ENCODE measurements at places on chromosomes 6 and 20.

GRCh38 chr20:24316731-24317130 is 152.7 kb upstream of the SYNDIG1 start:
- DNase-seq: no peak

DNA sequence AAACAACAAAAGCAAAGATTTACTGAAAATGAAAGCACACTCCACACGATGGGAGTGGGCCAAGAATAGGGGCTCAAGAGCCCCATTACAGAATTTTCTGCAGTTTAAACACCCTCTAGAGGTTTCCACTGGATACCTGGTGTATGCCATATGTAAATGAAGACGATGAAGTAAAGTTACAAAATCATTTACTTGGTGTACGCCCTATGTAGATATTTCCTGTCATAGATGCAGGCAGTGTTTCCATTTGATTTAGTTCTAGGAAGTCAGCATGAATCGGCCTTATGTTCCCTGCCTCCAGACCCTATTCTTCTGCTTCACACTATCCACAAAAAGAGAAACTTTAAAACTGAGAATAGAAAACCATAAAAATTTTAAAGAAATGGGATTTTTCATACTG is 404.4 kb upstream of the GJE1 start:
- no peak for DNase-seq

GRCh38 chr6:2708456-2708855 is 42.3 kb downstream of the MYLK4 start:
- DNase-seq: no peak

- no peak for DNase-seq
Measured at GRCh38 chr6:150185732-150186117, 42.9 kb downstream of the PPP1R14C start.

DNA sequence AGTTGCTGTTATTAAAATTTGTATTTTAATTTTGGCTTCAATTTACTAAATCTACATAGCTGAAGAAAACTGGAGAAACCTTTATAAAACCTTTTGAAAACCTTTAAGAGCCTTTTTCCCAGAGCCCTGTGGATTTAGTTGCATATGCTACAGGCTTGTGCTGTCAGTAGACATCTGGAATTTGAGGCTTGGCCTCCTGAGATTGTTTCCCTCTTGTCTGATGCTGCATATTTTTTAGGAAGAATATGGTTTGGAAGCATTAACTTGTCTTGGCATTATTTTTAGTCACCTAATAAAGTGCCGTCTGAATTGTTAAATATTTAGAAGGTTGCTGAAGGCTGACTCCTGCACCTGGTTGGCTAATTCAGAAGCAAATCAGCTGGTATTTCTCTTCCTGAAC is 369.4 kb downstream of the UTRN start:
- DNase-seq: no peak

- no peak for DNase-seq
Measured at GRCh38 chr6:111734068-111735061, 128.7 kb upstream of the TRAF3IP2 start.

DNA sequence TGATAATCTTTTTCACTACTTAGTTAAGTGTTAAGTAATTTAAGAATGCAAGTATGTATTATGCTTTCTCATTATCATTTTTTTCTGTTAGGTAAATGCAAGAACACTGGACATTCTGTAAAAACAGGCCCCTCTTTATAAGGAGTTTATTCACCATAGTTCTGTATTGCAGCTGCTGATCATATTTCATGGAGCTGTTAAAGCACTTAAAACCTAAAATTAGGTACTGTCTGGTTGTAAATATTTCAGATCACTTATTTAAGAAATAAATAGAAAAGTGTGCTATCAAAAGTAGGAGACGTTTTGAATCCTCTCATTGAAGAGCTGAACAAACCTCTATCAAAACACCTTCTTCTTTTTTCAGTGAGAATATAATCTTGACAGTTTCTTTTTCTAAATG is 3.9 kb downstream of the EYA4 start:
- no peak for DNase-seq

DNA sequence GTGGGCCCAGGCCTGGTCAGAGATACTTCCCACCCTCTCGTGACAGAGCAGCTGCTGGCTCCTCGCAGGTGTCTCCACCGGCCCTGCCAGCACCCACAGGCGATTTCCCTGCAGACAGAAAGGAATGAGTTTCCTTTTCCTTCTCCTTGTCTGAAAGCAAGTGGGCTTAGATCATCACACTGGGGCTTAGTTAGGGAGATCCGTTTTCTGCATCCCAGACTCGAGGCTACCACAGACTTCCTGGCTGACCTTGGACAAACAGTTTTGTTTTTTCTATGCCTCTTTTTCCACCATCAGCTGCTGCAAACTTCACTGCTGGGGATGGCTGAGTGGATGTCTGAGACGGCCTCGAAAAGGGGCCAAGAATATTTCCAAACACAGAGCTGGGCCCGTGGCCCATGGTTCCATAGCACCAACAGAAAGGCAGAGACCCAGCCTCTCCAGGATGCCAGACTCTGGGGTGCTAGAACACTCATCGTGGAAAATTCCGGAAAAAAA is 86.5 kb downstream of the BANF2 start:
- no peak for DNase-seq

GRCh38 chr6:131096786-131097185 is 33.7 kb upstream of the EPB41L2 start:
- no peak for DNase-seq

DNA sequence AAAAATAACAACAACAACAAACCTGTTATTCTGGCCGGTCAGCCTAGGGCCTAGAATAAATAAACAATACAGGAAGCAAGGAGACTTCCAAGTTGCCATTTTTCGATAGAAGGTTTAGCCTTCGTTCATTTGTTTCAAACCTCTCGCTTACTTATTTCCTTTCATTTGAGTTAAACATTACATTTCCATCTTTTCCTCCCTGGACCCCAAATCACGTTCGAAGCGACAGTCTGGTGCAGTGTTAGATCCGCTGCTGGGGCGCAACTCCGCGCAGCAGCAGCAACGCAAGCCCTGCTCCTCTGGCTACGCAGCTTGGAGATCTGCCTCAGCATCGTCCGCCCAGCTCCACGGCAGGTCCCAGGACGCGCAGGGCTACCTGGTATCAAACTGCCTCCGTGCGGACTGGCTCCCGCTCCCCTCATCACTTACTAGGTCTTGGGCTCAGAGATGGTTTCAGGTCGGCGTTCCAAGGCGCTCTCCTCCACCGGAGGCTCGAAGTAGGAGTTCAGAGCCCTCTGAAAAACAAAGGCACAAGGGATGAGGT is 530 bp downstream of the TDP2 start:
- peak; percentile 32 for DNase-seq

DNA sequence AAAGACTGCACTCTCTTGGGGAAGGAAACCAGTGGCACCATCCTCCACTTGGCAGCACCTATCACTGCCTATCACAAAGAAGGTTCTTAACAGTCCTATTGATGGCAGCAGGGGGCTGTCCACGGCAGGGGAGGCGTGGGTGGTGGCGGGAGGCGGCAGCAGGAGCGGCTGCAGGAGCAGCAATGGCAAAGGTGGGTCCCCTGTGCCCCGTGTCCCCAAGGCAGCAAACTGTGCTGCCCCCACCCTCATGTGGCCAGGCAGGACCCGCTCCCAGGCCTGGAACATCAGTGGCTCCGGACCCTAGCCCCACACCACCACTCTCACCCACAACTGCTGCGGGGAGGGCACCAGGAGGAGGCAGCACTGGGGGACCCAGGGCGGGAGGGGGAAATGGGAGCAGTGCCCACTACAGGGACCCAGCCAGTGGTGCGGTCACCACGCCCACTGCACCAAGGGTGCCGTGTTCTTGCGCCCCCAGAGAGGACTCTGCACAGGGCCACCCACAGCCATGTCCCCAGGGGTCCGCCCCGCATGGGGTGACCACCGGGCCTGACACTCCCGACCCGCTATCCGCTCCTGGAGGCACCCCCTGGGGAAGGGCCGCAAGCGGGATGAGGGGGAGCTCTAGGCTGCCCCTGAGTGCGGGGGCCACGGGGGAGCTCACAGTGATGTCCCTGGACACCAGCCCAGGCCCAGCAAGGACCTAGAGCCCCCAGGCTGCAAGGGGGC is 54.6 kb downstream of the GMDS start:
- no peak for DNase-seq

DNA sequence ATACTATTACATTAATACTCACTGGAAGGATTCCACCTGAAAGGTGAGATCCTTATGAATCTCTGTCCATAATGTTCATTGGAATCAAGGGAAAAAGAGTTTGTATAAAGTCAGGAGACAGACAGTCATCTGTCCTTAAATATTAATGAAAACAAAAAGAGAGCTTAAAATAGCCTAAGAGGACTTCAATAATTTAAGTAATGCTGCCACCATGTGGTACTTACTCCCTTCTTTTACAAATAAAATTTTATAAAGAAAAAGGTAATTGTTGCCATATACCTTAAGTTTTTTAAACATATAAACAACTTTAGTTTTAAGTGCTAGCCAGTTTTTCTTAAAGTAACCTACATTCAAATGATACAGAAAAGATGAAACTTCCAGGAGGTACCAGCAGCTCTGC is 5.1 kb downstream of the BLOC1S5 start:
- peak; percentile 62 for DNase-seq

- no peak for DNase-seq
Measured at GRCh38 chr20:34364223-34364506, 1.1 kb downstream of the ITCH start.

- no peak for DNase-seq
Measured at GRCh38 chr6:46368169-46368536, 123.1 kb downstream of the RCAN2 start.

- peak; percentile 39 for DNase-seq
Measured at GRCh38 chr6:52087498-52087999, at the start of gene PKHD1. PKHD1 (minus strand) TSS chr6:52087613; CDS start chr6:52084933, 2,680 bp downstream.

DNA sequence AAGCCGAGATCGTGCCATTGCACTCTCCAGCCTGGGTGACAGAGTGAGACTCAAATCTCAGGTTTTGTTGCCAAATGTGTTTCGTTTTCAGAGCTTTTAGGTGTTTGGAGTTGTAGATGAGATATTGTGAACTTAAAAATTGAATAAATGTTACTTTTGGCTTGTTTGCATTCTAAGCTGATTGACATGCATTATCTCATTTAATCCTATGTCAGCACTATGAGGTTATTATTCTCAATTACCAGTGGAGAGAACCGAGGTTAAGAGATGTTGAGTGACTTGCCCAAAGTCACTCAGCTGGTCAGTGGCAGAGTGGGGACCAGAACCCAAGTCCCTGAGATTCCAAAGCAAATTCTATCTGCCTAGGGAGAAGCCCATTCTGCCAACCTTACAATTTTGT is 72.6 kb upstream of the PIM1 start:
- DNase-seq: no peak

- DNase-seq: no peak
Measured at GRCh38 chr20:819680-820322, 13.7 kb upstream of the FAM110A start.

DNA sequence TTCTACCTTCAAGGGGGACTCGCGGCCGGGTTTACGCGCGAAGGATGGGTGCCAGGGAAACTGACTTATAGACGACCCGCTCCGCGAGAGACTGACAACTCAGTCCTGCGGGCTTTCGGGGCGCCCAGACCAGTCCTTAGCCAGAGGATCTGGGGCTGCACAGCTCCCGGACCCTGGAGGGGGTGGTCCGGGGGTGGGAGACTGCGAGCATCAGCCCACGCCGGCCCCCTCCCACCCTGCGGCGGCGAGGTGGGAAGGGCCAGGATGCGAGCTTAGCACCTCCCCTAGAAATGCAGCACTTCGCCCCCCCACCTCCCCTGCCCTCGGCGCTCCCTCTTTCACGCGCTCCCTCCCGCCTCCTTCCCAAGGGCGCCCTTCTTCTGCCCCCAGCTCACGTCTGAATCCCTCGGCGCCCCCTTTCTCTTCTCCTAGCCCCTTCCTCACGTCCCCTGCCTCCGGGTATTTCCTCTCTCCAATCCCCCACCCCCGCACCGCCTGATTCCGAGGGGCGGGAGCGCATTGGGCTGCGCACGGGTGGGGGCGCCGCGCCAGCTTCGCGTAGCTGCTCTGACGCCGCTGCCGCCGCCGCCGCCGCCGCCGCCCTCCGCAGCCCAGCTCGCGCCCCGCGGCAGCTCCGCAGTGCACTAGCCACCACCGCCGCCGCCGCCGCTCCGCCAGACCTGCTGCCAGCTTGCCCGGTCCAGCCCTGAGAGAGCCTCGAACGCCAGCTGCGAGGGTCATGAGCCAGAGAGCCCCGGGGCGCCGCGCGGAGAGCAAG is at the start of gene SLC32A1:
Gene SLC32A1 (plus strand): TSS at position 639 of the 778 bp plus-strand sequence. CDS start 239 bp downstream, outside the sequence.
- DNase-seq: no peak

- peak; percentile 87 for DNase-seq
Measured at GRCh38 chr20:380763-381580, 412 bp downstream of the TRIB3 start.

DNA sequence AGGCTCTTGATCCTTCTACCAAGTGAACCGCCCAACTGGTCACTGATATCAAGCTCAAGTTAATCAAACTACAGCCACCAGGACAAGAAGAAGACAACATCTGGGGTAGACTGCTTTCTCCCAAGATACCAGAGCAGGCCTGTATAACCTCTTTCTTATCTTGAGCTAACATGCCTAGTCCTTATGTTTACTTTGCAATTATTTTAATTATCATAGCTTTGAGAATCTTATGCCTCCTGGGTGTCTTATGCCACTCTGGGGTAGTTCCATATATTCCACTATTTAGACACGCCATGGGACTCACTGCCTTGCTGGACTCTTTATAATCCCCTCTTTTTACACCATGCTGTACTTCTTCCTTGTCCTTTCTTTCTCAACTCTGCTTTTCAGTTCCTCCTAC is 41.5 kb upstream of the ECI2 start:
- DNase-seq: no peak

DNA sequence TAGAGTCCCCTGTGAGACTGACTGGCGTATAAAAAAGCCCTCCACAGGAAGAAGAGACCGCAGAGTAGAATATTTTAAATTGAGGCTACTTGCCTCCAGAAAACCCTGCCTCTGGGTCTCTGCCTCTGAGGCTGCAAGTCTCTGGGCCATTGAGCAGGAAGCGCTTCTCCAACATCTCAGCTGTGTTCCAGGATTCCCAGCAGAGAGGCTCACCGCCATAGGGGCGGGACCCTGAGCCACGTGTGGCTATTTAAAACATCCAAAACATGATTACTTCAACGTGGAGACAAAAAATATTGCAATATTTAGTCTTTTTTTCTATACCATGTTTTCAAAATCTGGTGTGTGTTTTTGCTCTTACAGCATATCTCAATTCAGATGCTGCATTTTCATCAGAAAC is 59.4 kb downstream of the GNAS-AS1 start:
- no peak for DNase-seq

GRCh38 chr6:43575105-43575771 is 600 bp downstream of the XPO5 start:
- peak; percentile 50 for DNase-seq

GRCh38 chr6:84777888-84778287 is 13.5 kb upstream of the TBX18 start:
- DNase-seq: peak; percentile 49

GRCh38 chr20:44973053-44973452 is 6.7 kb downstream of the STK4 start:
- no peak for DNase-seq

GRCh38 chr20:56516631-56517030 is 7.9 kb upstream of the FAM209A start:
- no peak for DNase-seq

GRCh38 chr6:37819802-37820717 is 533 bp downstream of the ZFAND3 start:
- DNase-seq: peak; percentile 90

DNA sequence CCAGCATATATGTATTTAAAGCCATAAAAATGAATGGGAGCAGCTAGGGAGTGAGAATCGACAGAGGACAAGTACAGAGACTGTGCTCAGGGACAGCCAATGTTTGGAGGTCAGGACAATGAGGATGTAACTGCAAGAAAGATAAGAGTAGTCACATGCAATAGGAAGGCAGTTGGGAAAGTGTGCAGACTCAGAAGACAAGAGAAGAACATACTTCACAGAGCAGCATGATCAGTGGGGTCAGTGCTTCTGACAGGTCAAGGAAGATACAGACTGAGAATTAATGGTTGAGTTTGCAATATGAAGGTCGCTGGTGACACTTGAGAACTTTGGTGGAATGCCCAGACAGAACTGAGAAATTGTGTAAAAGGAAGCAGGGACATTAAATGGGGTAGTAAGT is 25.1 kb downstream of the PLAGL1 start:
- no peak for DNase-seq

Measured in RKO (cell line).